Stomach (tissue), 19 donors: ENCODE measurements at places on chromosomes 6 and 20.
A peak's percentile ranks its signal among the peaks of the same experiment; 100 is the strongest.

GRCh38 chr6:35972471-35973367 lies 51.7 kb downstream of the SLC26A8 start:
- DNase-seq: no peak

- peak; percentile 17 for DNase-seq
These were observed 126.5 kb downstream of the SLC24A3 start for GRCh38 chr20:19338960-19339359.

DNA sequence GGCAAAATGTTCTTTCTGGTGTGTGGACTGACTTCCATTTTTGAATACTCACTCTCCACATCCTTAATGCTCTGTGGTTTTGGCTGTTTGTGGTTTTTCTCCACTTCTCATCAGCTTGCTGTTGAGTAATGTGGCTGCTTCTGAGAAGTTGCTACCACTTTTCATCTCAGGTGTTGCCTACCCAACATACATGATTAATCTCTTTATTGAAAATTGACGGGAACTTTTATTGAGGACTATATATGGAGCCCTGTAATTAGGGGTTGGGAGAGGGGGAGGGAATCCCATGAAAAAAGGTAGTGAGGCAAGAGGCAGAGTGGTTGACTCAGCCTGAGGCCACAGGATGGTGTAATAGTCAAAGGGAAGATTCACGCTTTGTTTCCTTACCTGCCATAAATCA lies 17.6 kb downstream of the IL22RA2 start:
- peak; percentile 32 for DNase-seq

- DNase-seq: no peak
These were observed 16.1 kb downstream of the UCKL1 start for GRCh38 chr20:63940071-63940471.

DNA sequence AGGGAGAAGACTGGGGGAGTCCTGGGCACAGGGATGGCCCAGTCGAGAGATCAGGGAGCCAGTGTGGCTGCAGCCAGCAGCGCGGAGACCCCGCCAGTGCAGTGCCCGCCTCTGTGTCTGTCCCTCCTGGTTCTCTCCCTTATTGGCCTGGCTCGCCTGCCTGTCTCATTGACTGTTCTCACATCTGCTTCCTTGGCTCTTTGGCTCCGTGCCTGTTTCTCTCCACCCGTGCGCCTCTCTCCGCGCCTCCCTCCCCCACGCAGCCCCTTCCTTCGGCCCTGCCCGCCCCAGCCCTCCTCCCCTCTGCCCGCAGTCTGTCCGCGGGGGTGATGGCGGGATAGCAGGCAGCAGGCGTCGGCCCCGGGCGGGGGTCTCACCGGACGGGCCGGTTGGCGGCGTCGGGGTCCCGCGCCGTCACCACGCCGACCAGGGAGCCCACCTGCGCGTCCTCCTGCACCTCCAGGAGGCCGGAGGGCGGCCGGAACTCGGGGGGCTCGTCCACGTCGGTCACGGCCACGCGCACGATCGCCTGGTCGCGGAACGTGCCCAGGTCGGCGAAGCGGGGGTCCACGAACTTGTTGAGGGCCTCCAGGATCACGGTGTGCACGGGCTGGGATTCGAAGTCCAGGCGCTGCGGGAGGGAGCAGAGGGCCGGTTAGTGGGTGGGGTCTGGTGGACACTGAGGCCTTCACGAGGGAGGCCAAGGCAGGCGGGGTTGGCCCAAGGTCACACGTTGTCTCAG lies 92.0 kb downstream of the CD40 start:
- DNase-seq: peak; percentile 70
